ENCODE measurements at places on chromosomes 4 and X. TPM values are rescaled to one million over a fixed set of nuclear protein-coding genes. Genes with fewer than 3 reads are reported as not detected.
A peak's percentile ranks its signal among the peaks of the same experiment; 100 is the strongest.

CLDN2 gene
- total RNA-seq = not detected

HS6ST2 gene
- 2.5 TPM for total RNA-seq

NKX6-1 gene
- total RNA-seq = 0.11 TPM

NCAPG gene
- total RNA-seq = not detected

DUSP9 gene
- 0.14 TPM for total RNA-seq

RAB33A gene
- total RNA-seq = 0.29 TPM

MGARP gene
- total RNA-seq = not detected

SPATA18 gene
- 23.8 TPM for total RNA-seq

SSX4B gene
- not detected for total RNA-seq

SPANXC gene
- total RNA-seq = not detected

CLGN gene
- 0.64 TPM for total RNA-seq

CPLX1 gene
- 0.61 TPM for total RNA-seq

ZAR1 gene
- not detected for total RNA-seq

DNA sequence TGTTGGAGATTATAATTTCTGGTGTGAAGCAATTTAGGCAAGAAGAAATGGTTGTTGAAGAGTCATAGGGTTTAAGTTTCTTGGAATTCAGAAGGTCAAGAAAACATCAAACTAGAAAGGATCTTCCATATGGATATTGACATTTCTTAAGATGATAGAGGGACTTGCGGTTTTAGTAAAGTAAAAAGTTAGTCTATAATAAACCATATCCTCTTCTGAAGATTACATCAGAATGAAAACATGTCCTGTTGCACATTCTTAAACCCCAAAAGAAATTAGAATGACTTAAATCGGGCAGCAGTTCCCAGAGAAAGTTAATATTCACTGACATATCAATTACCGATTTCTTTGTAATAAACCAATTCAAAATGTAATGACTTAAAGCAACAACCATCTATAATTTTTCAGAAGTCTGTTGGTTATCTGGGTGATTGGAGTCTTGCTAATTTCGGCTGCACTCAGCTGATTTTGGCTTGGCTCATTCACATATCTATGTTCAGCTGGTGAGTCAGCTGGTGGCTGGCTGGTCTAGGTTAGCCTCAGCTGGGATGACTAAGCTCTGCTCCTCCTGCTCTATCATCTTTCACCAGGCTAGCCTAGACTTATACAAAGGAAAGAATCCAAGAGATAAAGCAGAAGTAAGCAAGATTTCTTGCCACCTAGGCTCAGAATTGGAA, 24.4 kb upstream of the DYNLT3 start:
- DNase-seq = no peak
- H3K4me3 ChIP-seq = no peak overlapping the region
- no peaks in the 10 kb centered on the region for H3K4me1 ChIP-seq
- H3K27me3 ChIP-seq = no peaks in the 10 kb centered on the region

- no peak overlapping the region for H3K4me3 ChIP-seq
- DNase-seq = no peak
- H3K27me3 ChIP-seq = no peaks in the 10 kb centered on the region
- H3K36me3 ChIP-seq = no peaks in the 10 kb centered on the region
Measured at GRCh38 chrX:102846544-102847236, 90.4 kb upstream of the RAB40AL start.

- no peaks in the 10 kb centered on the region for H3K27me3 ChIP-seq
- H3K4me3 ChIP-seq = no peak overlapping the region
- no peaks in the 10 kb centered on the region for H3K36me3 ChIP-seq
- DNase-seq = peak; percentile 19
Measured at GRCh38 chr4:8820178-8821102, 51.2 kb downstream of the HMX1 start.

- no peak for DNase-seq
- no peak overlapping the region for H3K4me3 ChIP-seq
- no peaks in the 10 kb centered on the region for H3K36me3 ChIP-seq
- H3K27ac ChIP-seq = no peak overlapping the region
Measured at GRCh38 chr4:139749338-139749737, 83.7 kb downstream of the MGST2 start.

- no peak overlapping the region for H3K4me3 ChIP-seq
- no peak overlapping the region for H3K27ac ChIP-seq
- DNase-seq = no peak
- H3K4me1 ChIP-seq = no peaks in the 10 kb centered on the region
- no peaks in the 10 kb centered on the region for H3K27me3 ChIP-seq
- peaks cover 4% of the 10 kb centered on the region for H3K36me3 ChIP-seq
Measured at GRCh38 chr4:17635056-17635455, 20.6 kb downstream of the MED28 start.

GRCh38 chrX:28312965-28313364, 274.3 kb upstream of the IL1RAPL1 start:
- no peak overlapping the region for H3K27ac ChIP-seq
- H3K36me3 ChIP-seq = no peaks in the 10 kb centered on the region
- DNase-seq = no peak
- H3K4me3 ChIP-seq = no peak overlapping the region

- no peak overlapping the region for H3K4me3 ChIP-seq
- DNase-seq = no peak
- H3K36me3 ChIP-seq = no peaks in the 10 kb centered on the region
- H3K27me3 ChIP-seq = no peaks in the 10 kb centered on the region
- no peaks in the 10 kb centered on the region for H3K4me1 ChIP-seq
Measured at GRCh38 chrX:101958139-101958538, 26.3 kb upstream of the ZMAT1 start.

DNA sequence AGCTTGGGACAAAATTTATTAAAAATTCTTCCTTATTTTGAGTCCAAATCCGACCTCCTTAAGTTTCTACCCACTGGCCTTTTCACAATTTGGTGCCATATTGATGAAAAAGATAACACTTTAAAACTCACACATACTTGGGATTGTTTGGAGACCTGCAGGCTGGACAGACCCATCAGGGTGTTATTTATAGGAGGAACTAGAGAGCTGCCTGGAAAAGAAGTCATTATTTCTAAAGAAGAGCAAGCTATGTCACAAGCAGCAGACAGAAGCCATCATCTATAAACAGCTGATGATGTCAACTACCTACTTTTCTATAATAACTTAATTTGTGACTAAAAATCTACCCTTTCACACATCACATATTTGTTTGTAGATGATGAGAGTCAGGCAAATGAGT, 56.2 kb downstream of the COX18 start:
- no peaks in the 10 kb centered on the region for H3K27me3 ChIP-seq
- DNase-seq = no peak
- no peaks in the 10 kb centered on the region for H3K4me1 ChIP-seq
- no peak overlapping the region for H3K27ac ChIP-seq
- H3K4me3 ChIP-seq = no peak overlapping the region

DNA sequence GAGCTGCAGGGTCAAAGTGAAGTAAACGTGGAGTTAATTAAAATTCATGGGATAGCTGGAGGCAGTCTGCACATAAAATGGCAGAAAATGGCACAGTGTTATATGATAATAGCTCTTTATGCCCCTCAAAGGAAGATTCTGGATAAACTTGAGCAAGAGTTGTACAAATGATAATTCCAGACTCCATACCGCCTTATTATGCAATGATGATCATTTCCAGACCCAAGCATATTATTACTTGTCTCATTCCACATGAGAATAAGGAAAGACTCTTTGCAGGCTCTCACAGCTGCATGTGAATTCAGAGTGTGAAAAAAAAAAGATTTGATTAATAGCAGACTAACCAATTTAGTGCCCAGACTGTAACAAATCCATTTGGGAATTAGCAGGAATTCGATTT, 105.4 kb downstream of the STK32B start:
- H3K36me3 ChIP-seq = no peaks in the 10 kb centered on the region
- no peaks in the 10 kb centered on the region for H3K27me3 ChIP-seq
- H3K4me1 ChIP-seq = no peaks in the 10 kb centered on the region
- H3K27ac ChIP-seq = no peak overlapping the region

GRCh38 chr4:80237992-80238391, 28.5 kb upstream of the FGF5 start:
- no peaks in the 10 kb centered on the region for H3K27me3 ChIP-seq
- H3K27ac ChIP-seq = no peak overlapping the region
- no peak for DNase-seq
- H3K4me1 ChIP-seq = no peaks in the 10 kb centered on the region
- no peak overlapping the region for H3K4me3 ChIP-seq

- peaks cover 36% of the 10 kb centered on the region for H3K4me1 ChIP-seq
- H3K27ac ChIP-seq = peak overlapping the region; percentile 84
- DNase-seq = peak; percentile 76
- no peaks in the 10 kb centered on the region for H3K36me3 ChIP-seq
- H3K27me3 ChIP-seq = no peaks in the 10 kb centered on the region
- peak overlapping the region; percentile 5 for H3K4me3 ChIP-seq
Measured at GRCh38 chrX:154540897-154541535, 5.6 kb downstream of the G6PD start.

DNA sequence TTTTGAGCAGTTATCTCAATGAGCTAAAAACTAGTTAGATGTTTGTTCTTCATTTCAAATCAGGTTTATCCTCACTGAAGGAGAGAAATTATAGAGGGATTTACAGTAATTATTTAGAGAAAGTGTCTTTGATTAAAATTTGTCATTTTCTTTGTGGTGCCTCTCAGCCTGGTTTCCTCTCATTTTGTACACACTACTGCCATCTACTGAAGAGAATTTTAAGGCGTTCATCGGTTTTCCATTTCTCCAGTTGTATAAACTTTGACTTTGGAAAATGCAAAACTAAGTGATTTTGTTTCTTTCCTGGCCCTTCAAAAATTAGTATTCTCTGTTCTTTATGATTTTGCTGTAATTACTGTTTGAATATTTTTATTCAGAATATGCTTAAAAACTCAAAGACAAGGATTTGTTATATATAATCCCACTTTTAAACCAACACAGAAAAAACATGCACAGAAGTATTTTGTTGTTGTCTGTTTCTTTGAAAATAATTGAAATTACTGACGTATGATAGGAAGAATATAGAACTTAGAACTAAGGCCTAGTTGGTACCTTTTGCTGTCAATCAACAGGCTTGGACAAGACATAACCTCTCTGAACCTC, 34.4 kb upstream of the ANXA3 start:
- no peak overlapping the region for H3K27ac ChIP-seq
- no peak for DNase-seq
- peaks cover 11% of the 10 kb centered on the region for H3K4me1 ChIP-seq
- no peaks in the 10 kb centered on the region for H3K36me3 ChIP-seq
- no peak overlapping the region for H3K4me3 ChIP-seq

- no peak overlapping the region for H3K27ac ChIP-seq
- no peaks in the 10 kb centered on the region for H3K27me3 ChIP-seq
- no peaks in the 10 kb centered on the region for H3K36me3 ChIP-seq
- no peaks in the 10 kb centered on the region for H3K4me1 ChIP-seq
- DNase-seq = no peak
Measured at GRCh38 chr4:24956091-24956490, 43.2 kb upstream of the CCDC149 start.

DNA sequence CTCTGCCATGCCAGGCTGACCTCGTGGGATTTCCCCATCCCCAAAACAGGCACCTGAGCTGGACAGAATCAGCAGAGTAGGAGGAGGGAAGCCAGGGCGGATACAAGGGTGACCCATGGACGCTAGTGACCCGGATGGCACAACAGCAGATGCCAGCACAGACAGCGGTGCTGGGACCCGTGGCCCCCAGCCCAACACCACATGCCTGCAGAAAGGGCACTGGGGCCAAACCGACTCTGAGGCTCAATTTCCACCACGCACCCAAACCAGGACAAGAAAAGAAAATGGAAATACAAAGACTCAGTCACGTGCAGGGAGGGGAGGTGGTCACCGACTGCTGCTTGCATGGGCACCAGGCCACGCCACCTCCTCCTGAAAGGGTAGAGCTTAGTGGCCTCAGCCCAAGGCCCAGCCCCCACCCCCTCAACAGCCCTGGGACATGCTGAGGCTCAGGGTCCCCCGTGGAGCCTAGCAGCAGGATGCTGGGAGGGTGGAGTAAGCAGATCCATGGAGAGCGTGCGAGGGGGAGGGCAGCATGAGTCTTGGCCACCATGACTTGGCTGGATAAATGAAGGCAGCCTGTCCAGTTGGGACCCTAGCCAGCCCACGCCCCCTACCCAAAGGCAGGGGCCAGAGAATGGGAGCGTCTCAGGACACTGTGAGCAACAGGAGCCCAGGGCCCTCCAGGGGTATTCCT, 47.7 kb downstream of the C4orf50 start:
- H3K27me3 ChIP-seq = no peaks in the 10 kb centered on the region
- H3K27ac ChIP-seq = no peak overlapping the region
- no peaks in the 10 kb centered on the region for H3K4me1 ChIP-seq
- no peak overlapping the region for H3K4me3 ChIP-seq

GRCh38 chr4:7861440-7861881, 78.2 kb downstream of the AFAP1 start:
- DNase-seq = no peak
- H3K27me3 ChIP-seq = no peaks in the 10 kb centered on the region
- H3K27ac ChIP-seq = no peak overlapping the region

DNA sequence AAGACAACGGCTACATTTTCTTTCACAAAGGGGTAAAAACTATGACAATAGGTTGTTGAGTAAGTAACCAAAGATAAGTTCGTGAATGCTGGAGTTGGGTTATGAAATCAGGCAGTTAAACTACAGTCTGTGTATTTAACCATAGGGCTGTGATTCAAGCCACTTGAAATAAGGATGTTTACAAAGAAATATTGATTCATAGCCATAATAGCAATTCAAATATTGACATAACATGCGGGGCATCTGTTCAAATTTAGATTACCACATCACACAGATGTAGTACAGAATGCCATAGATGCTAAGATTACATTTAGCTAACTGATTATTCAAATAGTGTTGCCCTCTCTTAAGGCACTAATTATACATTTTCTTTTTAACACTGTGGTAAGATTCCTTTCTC, 364.1 kb downstream of the FSTL5 start:
- no peaks in the 10 kb centered on the region for H3K27me3 ChIP-seq
- no peaks in the 10 kb centered on the region for H3K4me1 ChIP-seq
- H3K36me3 ChIP-seq = no peaks in the 10 kb centered on the region
- H3K27ac ChIP-seq = no peak overlapping the region
- no peak overlapping the region for H3K4me3 ChIP-seq
- no peak for DNase-seq

DNA sequence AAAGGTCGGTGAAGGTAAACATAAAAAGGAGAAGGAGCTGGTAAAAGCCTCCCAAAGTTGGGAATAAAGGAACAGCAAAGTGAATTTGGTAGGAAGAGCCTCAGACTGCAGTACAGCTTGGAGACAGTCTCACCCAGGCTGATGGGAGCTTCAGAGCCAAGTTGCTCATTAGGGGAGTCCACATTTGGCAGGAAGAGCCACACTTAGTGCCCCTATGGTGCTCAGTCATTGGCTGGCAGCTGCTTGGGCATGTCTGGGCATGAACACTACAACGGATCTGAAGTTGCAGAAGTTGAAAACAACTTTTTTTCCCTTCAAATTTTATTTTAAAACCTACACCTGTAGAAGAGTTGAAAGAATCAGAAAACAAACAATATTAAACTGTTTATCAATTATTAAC, 2497.3 kb downstream of the ARAP2 start:
- H3K4me3 ChIP-seq = no peak overlapping the region
- no peak for DNase-seq
- H3K36me3 ChIP-seq = no peaks in the 10 kb centered on the region

GRCh38 chrX:154457491-154458115, 478 bp upstream of the PLXNA3 start:
- no peaks in the 10 kb centered on the region for H3K27me3 ChIP-seq
- peak; percentile 92 for DNase-seq
- H3K27ac ChIP-seq = no peak overlapping the region

- no peaks in the 10 kb centered on the region for H3K4me1 ChIP-seq
- no peak overlapping the region for H3K4me3 ChIP-seq
- no peak for DNase-seq
- no peak overlapping the region for H3K27ac ChIP-seq
Measured at GRCh38 chr4:102036016-102036415, 245.5 kb downstream of the BANK1 start.
